Posterior vena cava (tissue), 2 donors: ENCODE measurements at places on chromosomes 2 and 18. TPM values are rescaled to one million over a fixed set of nuclear protein-coding genes. Genes with fewer than 3 reads are reported as not detected.

The MAP3K19 gene
- not detected for total RNA-seq

The ICOS gene
- 0.14 TPM for total RNA-seq

The TMEM87B gene
- total RNA-seq, result 42.7 TPM

The DGKD gene
- 40.3 TPM for total RNA-seq

The SKOR2 gene
- not detected for total RNA-seq

The CPS1 gene
- total RNA-seq, result 2.7 TPM

The GPR155 gene
- total RNA-seq, result 10.4 TPM

The POTEI gene
- not detected for total RNA-seq

The KCNF1 gene
- 0.29 TPM for total RNA-seq

The CFAP221 gene
- 3.4 TPM for total RNA-seq

The RAD51AP2 gene
- not detected for total RNA-seq

The ACADL gene
- total RNA-seq, result 9.7 TPM

The SFTPB gene
- total RNA-seq, result 1.7 TPM

The IL18R1 gene
- total RNA-seq, result 7.4 TPM

The DCDC2C gene
- total RNA-seq, result not detected

The MOGAT1 gene
- total RNA-seq, result not detected

The EFR3B gene
- total RNA-seq, result 1.7 TPM

DNA sequence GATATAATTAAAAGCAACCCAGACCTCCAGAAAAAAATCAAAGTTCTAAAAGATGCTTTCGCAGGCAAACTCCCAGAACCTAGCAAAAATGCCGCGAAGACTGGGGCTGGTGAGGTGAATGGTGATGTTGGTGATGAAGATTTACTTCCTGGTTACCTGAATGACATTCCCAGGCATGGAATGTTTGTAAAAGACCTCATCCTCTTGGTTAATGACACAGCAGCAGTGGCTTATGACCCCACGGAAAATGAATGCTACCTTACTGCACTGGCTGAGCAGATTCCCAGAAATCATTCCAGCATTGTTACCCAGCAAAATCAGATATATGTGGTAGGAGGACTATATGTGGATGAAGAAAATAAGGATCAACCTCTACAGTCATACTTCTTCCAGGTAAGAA lies 994 bp downstream of the KLHL41 start:
- no peak for DNase-seq

GRCh38 chr2:214800180-214800579 lies 9.3 kb downstream of the BARD1 start:
- no peak for DNase-seq

DNA sequence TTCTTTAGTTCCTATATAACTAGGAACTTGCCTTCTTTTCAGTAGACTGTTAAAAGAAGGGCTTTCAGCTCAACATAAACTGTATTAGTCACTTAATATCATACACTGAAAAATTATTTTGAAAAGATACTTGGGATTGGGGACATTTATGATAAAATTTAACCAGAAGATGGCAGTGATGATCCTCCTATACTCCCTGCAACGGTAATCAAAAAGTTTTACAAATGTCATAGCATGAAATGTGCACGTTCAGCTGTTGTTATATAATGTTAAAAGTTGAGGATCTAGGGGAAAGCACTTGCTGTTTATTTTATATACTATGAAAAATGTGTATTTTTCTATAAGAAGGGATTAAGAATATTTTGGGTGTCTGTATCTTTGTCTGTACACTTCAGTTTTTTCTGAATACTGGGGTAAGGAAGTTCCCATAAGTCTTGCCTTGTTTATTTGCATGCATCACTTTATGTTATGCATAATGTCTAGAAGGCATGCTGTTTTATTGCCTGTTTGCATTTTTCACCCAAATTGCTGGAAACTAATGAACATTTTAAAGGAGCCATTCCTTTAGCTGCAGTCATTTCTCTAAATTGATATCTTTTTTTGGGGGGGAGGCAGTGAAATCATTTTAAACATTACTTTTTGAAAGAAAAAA lies 19.0 kb downstream of the DYNC1I2 start:
- DNase-seq, result no peak

- DNase-seq, result no peak
Measured at GRCh38 chr2:150866431-150866830, 379.0 kb upstream of the RND3 start.

GRCh38 chr2:212050871-212051270 lies 487.7 kb downstream of the ERBB4 start:
- DNase-seq, result no peak

GRCh38 chr18:63869374-63869773 lies 18.1 kb upstream of the SERPINB2 start:
- DNase-seq, result no peak

GRCh38 chr18:13548966-13549879 lies 177.1 kb downstream of the FAM210A start:
- DNase-seq, result peak; percentile 64

DNA sequence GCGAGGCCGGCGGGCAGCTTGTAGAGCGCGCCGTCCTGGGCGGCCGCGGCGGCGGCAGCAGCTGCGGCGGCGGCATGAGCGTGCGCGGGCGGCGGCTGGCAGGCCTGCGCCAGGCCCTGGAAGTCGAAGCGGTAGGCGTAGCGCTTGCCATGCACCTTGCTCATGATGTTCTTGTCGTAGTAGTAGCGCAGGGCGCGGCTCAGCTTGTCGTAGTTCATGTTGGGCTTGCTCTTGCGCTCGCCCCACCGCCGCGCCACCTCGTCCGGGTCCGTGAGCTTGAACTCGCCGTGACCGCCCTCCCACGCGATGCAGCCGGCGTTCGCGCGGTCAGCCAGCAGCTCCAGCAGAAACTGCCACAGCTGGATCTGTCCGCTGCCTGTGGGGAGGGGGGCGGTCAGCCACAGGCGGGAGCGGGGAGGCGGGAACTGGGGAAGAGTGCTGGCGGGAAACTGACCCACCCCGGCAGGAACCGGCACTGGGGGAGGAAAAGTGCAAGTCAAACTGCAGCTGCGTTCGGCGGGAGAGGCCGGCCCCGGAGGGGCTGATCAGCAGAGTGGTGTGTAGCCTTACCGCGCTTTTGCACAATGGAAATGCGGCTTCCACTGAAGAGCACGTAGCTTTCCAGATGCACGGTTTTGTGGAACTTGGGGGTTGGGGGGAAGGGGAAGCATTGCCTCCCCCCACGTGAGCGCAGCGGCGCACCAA lies 3.0 kb downstream of the FEV start:
- DNase-seq, result peak; percentile 83

DNA sequence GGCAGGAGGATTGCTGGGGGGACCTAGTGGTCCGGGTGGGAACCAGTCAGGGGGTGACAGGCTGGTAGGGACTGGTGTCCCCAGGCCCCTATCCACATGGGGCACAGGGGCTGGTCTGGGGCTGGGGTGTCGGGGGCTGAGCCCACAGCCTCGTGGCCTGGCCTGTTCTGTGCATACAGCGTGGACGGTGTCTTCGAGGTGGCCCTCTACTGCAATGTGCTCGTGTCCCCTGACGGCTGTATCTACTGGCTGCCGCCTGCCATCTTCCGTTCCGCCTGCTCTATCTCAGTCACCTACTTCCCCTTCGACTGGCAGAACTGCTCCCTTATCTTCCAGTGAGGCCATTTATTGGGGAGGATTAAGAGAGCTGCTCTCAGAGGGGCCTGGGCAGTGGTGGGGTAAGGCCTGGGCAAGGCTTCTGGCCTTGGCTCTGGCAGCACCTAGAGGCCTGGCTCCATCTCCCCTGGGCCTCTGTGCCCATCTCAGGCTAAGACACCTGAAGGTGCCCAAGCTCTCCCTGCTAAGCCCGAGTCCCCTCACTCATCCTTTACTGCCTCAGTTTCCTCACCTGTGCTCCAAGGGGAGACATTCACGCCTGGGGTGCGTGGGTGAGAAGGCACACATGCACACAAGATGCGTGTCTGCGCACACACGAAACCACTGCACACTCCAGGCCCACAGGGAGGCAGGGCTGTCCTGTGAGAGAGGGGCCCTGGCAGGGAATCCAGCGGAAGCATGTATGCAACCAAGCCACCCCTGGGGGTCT lies 1.9 kb downstream of the CHRNG start:
- peak; percentile 72 for DNase-seq

GRCh38 chr2:198219292-198219691 lies 414.9 kb downstream of the PLCL1 start:
- DNase-seq, result no peak

GRCh38 chr18:44458777-44459176 lies 221.9 kb upstream of the SETBP1 start:
- no peak for DNase-seq

GRCh38 chr2:72427022-72427861 lies 279.6 kb upstream of the CYP26B1 start:
- DNase-seq, result no peak

DNA sequence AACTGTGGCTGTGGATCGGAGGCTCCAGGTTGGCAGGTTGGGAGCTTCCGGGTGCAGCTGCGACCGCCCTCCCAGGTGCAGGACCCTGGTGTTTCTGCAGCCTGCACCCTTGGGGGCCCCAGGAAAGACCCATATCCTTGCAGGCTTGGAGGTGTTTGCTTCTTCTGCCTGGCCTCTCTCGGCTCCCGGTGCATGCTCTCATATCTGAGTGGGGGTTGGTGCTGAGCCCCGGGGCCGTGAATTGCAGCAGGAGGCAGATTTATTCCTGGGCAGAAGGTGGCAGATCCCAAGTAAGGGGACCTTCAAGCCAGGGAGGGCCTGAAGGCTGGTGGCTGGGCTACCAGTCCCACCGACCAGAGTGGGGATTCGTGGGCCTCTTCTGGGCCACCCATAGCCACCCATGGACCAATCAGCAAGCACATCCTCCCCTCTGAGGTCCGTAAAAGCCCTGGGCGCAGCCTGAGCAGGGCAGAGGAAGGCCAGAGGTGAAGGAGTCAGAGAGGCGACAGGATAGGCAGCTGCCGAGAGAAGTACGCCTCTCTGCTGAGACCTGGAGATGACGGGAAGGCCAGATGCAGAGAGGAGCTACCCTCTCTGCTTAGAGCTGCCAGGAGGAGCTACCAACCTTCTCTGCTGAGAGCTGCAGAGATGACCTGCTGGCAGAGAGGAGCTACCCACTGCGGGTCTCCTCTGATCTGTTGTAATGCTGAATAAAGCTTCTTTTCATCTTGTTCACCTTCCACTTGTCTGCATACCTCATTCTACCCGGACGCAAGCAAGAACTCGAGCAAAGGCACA lies 1279.0 kb upstream of the LRRTM1 start:
- DNase-seq, result no peak

DNA sequence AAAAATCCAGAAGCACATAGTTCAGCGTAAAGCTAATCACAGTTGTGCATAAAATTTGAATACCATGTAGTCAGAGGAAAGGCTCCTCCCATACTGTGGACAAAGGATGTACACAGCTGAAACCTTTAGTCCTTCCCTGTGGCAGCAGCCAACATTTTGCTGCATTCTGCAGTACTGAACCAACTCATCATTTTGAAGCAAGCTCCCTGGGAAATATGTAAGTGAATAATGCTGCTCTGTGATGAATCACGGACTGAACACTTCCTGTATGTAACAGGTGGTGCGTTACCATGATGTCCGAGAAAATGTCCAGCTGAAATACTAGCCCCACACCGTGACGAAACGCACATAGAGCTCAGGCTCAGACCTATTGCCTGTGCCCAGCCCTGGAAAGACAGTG lies 421.1 kb upstream of the RAB12 start:
- no peak for DNase-seq

DNA sequence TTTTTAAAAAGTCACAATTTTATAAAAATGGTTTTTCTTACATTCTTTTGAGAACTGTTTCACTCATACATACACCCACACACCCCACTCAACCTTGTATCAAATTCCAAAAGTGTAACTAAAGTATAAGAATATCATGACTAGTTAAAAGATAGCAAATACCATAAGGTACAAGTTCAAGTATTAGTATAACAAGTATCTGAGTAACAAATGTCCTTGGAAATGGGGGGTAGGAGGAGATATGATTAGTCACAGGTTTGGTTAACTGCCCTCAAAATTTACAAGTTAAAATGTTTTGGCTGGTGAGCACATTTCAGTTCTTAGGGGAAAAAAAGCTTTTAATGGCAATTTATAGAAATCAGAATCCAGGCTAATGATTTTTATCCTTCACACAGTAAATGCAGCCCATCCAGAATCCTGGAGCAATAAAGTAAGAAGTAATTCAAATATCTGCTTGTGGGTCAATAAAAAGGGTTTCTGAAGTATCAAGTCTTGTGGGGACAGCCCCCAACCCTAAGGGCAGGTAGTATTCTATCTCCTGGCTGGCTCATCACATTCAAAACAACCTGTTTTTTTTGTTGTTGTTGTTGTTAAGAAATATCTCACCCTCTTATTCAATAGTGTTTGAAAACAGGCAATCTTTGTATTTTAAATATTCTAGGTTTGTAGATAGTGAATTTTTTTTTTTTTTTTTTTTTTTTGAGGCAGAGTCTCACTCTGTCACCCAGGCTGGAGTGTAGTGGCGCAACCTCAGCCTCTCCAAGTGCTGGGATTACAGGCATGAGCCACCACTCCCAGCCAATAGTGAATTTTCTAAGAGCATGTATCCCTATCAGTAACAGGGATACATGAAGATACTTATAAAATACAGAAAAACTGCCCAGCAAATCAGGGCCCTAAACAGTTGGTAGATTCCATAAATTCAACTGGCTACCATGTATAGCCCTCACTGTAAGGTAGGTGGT lies 14.5 kb downstream of the IAH1 start:
- DNase-seq, result no peak

GRCh38 chr2:88144914-88145497 lies 17.1 kb upstream of the FABP1 start:
- no peak for DNase-seq

- DNase-seq, result no peak
Measured at GRCh38 chr18:56508370-56509036, 129.9 kb downstream of the TXNL1 start.

DNA sequence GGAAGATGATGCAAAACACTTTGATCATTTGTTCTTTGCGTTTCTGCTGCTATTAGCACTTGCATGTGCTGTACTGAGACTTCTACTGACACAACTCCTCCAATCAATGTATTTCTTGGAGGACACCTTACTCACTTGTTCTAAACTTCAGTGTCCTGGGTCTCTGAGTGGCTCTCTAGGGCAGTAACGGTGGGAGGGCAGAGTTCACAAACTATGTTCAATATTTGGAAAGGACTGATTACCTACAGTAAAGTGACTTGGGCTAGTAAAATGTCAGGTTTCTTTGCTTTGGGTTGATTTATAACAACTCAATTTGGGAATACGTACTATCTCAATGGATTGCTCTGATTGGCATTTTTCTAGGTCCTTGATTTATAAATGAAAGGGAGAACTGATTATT lies 49.3 kb upstream of the PAX8 start:
- DNase-seq, result no peak

- peak; percentile 60 for DNase-seq
Measured at GRCh38 chr2:236793023-236794011, 223.7 kb downstream of the ACKR3 start.

- peak; percentile 72 for DNase-seq
Measured at GRCh38 chr2:239278941-239279365, 121.9 kb downstream of the HDAC4 start.
